ENCODE measurements at places on chromosomes 1 and 21.

- DNase-seq, result no peak
Observed at GRCh38 chr1:16905868-16906702, 10.3 kb downstream of the RNU1-2 start.

- no peak for DNase-seq
Observed at GRCh38 chr1:230293390-230293700, 132.8 kb downstream of the PGBD5 start.

GRCh38 chr21:44074315-44074958 lies 32.8 kb upstream of the PWP2 start:
- no peak for DNase-seq

DNA sequence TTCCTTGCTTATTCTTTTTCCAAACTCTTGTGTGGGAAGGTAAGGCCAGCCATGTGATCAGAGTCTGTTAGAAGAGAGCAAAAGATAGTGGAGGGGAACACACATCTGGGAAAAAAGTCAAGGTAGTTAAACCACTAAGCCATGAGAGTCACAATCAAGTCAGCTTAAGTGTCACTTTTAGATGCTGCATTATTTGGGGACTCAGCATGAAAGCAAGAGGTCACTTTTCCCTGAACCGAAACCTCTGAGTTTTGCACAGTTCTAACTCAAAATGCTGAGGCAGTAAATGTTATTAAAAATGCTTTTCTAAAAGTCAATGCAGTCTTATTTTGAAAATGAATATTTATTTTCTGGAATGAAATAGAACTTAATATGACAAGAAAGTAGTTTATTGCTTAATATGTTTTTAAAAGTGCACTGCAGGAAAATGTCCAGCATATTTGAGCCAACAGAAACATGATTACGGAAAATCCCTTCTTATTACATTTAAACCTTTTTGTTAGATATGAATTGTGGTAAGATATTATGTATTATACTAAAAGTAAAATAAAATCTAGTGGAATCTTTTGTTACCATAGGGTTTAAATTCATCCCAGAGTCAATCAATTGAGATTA lies 69.3 kb downstream of the RBM11 start:
- no peak for DNase-seq

DNA sequence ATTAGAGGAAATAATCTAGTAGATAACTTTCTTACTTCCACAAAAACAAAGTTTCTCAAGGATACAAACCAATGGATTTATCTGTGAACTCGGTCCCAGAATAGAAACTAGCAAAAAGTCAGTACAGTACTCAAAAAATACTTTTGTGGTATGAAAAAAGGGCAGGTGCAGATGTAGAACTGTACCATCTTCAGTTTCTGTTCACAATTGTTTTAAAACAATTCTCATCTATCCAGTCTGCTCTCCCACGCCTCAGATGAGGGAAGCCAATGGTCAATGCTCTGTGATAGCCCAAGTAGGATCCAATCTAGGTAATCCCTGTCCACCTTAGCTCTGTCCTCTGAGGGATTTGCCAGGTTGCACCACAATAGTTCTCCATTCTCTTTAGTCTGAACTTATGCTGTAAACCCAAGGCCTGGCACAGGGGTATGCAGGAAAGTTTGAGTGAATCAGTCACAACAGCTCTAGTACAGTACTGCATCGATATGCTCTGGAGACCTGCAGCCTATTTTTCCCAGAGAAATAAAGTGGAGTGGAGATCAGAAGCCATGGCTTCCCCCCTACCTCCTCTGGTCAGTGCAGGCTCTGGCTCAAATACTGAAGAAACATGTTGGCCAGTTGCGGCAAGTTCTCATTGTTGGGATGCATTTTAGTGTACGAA lies 1.4 kb downstream of the KTI12 start:
- DNase-seq, result no peak

DNA sequence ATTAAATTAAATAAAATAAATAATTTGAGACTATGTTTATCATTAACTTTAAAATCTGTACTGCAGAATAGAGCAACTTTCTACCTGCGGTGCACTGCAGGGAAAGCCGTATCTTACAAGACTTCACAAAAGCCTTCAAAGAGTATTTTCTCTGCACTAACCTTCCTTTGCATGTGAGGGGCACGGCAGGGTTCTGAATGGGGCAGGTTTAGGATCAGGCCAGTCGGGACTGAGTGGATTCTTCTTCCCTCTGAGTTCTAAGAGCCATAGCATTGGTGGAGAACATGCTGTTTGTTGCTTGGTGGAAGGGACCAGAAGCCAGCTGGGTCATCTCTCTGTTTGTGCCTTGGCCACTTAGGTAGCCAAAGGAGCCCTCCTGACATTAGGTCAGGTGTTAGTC lies 55.2 kb upstream of the LGALS8 start:
- no peak for DNase-seq

DNA sequence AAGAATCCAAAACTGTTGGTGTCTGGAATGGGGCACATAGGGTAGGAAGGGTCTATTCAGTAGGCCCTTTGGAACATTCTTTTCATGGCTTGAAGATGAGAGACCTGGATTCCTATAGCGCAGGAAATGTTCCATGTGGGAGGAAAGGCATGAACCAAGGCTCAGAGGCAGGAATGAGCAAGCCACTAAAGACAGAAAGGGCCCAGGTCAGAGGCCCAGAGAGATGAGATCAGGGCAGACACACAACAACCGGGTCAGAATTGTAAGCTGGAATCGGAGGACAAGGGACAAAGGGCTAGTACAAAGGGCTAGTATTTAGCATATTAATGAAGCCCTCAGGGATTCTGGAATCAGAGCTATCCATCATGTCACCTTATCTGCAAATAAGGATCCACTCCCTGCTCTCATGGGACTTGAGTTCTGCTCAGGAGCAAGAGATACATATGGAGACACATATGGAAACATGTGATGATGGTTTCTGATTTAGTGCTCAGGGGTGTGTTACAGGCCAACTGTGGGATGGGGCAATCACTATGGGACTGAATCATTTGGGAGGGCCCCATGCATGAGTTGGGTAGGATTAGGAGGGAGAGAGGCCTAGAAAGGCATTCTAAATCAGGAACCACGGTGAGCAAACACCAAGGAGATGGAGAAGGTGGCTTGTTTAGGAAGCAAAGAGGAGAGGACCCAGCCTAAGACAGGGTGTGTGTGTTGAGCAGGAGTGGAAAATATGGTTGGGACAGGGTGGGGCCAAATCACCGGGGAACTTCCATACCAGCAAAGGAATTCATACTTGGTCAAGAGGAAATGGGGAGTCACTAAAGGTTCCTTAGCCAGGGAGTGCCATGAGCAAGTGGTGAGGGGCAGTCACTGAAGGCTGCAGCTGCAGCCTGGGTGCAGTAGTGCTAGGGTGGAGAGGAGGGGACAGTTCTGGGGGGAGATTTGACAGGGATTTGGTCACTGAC lies 8.6 kb downstream of the NECTIN4 start:
- no peak for DNase-seq
